ENCODE measurements at places on chromosomes 5 and 9.

- DNase-seq = no peak
Observed at GRCh38 chr5:159262472-159262858, 625 bp upstream of the UBLCP1 start.

DNA sequence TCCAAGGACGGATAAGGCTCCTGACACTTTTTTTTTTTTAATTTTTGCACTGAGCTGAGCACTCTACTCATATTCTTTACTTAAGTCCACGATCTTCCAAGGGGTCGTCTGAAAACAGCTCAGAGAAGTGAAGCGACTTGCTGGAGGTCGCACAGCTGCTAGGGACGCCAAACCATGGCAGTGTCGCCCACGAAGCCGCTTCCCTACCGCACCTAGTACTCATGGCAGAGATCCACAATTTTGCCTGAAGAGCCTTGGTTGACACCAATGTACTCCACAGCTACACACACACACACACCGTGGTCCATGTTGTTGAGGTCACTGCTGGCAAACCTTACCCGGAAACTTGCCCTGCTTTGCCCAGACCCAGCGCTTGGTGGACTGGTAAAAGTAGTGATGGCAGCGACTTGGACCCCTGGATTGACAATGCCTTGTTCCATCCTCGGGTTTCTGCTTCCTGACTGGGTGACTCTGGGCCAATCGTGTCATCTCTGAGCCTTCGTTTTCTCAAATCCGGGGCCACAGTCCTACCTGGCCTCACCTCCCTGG is 521 bp upstream of the SLIT3 start:
- DNase-seq = no peak

DNA sequence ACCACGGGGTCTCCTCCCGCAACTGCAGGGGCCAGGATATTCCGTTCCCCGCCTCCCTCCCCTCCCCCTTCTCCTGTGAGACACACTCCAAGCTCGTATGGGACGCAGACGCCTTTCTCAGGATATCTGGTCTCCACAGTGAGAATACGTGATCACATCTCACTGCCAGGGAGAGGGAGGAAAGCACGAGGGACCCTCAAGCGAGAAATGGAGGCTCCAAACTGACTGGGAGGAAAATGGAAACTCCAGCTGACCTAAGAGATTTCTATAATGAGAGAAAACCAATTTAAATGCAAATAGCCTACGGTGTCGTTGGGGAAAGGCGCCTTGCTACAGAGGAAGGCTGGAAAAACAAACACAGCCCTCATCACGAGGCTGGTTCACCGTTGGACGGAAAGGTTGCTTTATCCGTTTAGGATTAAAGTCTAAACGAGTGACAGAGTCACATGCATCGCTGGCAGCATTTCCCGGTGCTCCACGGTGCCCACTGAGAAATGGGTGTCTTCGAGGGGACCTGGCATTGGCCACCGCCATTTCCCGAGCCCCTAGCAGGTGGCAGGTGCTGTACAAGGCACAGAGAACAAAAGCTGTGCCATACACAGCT is 116.9 kb upstream of the CPEB4 start:
- DNase-seq = no peak

- DNase-seq = no peak
Observed at GRCh38 chr5:72426019-72426418, 81.2 kb downstream of the ZNF366 start.

- no peak for DNase-seq
Observed at GRCh38 chr5:98436667-98437066, 336.8 kb upstream of the RGMB start.

DNA sequence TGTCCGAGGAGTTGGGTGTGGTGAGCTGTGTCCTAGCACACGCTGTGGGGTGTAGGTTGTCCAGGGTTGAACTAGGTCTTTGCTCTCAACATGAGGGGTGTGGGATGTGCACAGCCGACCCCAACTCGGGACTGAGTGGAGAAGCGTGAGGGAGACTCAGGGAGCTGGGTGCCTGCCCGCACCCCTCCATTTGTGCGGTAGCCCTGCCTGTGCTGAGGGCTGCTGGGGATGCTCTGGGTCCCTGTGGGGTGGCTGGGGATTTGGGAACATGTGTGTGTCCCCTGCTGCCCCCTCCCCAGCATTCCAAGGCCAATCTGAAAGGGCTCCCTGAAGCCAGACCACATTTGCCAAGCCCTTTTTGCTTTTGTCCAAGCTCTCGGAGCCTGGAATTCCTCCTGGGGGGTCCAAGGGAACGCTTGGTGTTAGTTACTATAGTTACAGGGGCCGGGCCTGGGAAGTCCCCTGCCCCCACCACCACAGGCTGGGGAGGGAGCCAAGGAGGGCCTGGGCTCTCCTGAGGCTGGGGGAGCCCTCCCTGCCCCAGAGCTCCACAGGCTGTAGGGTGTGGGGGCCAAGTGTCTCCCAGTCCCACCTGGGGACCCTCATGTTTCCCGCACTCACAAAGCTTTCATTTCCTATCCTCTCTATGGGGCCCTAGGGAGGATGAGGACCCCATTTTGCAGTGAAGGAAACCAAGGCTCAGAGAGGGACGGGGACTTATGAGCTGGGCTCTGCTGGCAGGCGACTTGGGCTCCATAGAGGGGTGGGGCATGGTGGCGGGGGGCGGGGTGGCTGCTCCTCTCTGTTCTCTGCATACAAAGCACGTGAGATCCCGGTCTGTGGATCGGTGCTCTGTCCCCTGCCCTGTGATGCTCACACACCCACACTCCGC is 1.1 kb downstream of the CRB2 start:
- DNase-seq = no peak

DNA sequence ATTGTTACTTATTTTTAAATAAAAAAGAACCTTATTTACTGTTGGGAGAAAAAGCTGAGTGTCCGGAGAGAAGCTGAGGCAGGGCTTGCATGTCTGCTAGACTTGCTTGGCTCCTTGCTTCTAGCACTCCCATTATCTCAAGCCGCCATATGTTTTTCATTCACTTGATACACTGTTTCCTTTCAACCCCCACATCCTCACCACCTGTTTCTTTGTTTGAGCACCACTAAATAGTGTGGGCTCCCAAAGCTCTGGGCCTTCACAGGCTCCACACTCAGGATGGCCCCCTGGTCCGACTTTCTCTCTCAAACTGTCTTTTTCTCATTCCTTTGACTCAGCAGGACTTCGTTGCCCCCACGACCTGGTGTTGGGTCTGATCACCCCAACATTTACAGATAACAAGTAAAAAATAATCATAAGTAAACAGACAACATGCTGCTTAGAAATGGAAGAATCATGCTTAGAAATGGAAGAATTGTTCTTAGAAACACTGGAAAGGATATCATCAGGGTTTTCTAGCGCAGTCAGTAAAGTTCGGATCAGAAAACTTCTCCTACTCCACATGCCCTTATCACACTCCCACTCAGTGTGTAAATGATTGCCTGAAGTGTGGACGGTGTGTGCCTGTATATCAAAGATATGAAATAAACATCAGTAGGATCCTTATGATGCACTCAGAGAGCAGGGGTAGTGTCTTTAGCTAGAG is 58.5 kb downstream of the APTX start:
- DNase-seq = no peak

- DNase-seq = no peak
Observed at GRCh38 chr5:4233671-4234070, 638.0 kb downstream of the IRX1 start.

GRCh38 chr5:90472783-90473395 is 1.7 kb downstream of the MBLAC2 start:
- no peak for DNase-seq

- no peak for DNase-seq
Observed at GRCh38 chr5:113053511-113053995, 77.0 kb downstream of the DCP2 start.

DNA sequence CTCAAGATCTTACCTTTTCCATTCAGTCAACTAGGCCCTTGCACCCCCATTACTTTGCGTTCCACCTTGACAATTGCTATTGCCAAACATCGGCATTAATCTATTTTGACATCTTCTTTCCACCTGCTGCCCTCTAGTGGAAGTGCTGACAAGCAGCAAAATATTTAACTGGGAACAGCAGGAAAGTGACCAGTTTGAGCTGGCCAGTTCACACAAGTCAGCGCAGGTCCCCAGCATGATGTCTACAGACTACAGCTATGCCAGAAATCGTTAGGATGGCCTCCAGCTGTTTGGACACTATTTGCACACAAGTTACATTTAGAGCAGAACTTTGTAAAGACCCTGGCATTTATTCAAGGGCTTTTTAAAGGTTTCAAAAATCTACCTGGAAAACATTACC is 160.1 kb downstream of the GHR start:
- DNase-seq = peak; percentile 26

DNA sequence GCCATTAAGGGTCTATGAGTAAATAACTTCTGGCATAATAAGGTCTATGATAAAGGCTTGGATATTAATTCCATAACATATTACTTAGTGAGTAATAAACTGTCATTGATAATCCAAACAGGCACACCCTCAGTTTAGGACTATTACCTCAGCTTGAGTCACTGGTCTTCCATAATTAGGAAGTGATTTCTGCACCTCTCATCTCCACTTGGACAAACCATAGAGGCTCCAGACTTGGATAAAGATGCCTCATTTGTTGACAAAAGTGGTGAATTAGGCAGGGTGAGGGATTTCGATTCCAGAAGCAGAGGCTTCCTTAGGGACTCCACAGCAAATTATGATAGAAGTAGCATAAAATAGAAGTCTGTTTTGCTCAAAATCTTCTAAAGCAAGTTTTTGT is 127.5 kb upstream of the MTAP start:
- DNase-seq = no peak

- DNase-seq = peak; percentile 8
Observed at GRCh38 chr9:90301277-90301653, 341.4 kb downstream of the DIRAS2 start.

DNA sequence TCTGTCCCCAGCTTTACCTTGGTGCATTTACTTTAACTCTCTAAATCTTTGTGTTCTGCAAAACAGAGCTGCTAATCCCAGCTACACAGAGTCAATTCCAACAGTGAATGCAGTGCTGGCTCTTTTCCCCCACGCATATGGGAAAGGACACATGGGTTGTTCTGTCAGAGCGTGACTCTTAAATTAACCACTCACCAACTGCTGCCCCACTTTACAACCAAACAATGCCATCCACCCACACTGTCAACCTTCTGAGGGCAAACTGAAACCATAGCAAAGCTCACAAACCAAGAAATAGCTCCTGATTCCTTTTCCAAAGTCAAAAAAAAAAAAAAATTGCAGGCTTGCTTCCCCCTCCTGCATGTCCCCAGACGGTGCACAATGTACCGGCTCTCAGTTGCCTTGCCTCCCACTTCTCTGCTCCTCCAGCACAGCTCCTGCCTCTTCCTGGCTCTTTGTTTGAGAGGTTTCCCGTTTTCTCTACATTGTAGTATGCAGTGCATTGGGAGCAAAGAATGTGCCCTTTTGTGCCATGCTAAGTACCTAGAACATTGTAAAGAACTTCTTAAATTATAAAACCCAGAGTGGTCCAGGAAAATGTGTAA is 151.5 kb upstream of the DAPK1 start:
- no peak for DNase-seq

GRCh38 chr5:151772029-151772845 is 483 bp downstream of the G3BP1 start:
- no peak for DNase-seq

DNA sequence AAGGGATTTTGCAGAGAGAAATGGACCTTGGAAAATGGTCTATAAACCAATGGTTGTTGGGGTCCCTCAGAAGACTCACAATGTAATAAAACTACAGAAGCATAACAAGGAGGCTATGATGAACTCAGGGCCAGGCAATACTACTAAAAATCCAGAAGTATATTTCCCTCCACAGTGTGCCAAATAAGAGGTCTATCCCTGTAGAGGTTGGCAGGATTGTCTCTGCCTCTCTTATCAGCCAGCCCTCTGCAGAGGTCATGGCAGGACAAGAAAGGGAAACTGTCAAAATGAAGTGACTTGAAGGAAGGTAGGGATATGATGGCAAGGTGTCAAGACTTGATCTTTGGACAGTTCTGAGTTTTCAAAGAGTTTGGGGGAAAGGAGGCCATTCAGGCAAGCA is 115.7 kb upstream of the NR5A1 start:
- no peak for DNase-seq

- no peak for DNase-seq
Observed at GRCh38 chr9:2722715-2723114, 5.4 kb downstream of the KCNV2 start.

DNA sequence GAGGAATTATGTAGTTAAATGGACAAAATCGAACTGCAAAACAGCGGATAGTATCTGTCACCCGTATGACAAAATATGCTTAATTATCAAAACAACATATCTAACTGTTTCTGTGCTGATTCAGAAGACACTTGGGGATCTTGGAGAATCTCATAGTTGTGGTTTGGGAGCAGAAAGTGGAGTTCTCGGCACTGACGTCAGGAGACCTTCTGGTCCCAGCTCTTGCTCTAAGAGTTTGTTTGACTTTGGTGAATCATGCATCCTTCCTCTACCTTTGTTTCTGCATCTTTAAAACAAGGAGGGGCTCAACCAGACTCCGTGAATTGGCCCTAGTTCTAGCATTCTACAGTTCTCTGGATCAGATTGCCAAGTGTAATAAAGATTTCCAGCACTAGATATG is 37.0 kb upstream of the TAF1L start:
- DNase-seq = no peak

DNA sequence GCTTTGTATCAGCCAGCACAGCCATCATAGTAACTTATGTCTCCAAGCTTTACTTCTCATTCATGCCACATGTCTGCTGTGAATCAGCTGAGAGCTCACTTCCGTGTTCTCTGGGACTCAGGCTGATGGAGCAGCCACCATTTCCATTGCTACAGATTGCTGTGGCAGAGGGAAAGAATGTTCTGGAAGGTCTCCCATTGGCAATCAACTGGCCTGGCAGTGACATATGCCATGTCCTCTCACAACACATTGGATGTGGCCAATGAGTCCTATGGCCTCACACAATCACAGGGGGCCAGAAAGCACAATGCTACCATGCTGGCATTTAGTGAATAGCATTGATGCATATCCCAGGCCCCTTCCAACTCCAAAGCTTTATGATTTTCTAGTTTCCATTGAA is 44.1 kb downstream of the KIF4B start:
- DNase-seq = no peak

GRCh38 chr5:104734046-104734445 is 1171.5 kb upstream of the NUDT12 start:
- DNase-seq = no peak

GRCh38 chr5:69416180-69416579 is 1.3 kb downstream of the MARVELD2 start:
- no peak for DNase-seq
